ENCODE measurements at places on chromosomes 11 and 22.

DNA sequence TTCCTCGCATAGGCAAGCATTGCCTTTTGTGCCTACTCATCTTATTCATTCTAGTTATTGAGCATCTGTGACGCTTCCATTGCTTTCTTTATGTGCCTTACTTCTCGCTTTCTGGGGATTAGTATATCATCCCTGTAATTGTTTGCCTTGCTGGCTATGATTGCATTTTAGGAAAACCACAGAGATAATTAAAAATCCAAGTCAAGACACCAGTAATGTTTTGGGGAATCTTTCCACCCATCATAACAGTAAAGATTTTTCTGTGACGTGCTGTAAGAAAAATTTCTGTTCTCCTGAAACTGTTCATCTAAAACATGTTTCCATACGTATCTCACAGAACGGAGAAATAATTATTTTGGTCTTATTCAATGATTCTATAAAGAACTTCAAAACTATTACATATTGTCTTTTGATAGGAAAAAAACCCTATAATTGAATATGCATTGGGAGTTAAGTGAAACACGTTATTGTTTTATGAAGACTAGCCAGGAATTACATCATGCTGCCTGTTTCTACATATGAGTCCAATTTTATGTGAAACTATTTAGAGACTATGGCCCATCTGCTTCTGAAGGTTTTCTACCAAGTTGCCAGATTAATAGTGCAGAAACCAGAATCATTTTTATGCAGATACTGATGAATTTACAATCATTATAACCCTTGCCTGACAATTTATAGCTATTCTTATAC, 133.7 kb upstream of the FIBIN start:
- DNase-seq = no peak

GRCh38 chr22:19240813-19241592, 50.5 kb downstream of the CLTCL1 start:
- DNase-seq = no peak

- no peak for DNase-seq
Observed at GRCh38 chr22:44999687-45000086, 10.1 kb downstream of the PHF21B start.

DNA sequence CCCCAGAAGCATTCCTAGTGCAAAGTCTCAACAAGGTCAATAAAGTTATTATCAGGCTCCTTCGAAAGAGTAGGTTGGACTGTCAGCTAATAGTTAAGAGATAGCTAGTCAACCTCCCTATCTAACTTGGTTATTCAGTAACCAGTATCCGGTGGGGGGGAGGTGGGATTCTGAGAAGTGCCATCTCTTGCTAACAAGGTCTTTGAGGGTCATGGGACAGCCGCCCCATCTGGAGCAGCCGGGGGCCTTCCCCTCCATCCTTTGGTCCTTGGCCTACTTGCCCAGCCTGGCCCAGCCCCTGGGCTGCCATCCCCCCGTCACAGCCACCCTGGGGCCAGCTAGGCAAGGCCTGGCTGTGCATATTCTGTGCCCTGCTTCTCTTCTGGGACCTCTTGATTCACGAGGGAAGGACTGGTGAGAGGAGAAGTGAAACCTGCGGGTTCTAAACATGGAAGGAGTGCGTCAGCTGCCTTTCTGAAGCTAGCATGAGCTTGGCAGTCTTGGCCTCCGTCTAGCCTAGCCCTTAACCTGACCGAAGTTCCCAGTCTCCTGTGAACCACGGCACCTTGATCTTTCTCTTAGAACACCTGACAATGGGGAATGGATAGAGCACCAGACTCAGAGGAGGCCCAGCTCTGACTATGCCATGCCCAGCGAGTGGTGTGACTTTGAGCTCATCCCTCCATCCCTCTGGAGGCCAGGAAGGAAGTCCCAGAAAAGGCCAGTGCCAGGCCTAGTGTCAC, 9.3 kb downstream of the SLC37A2 start:
- no peak for DNase-seq

DNA sequence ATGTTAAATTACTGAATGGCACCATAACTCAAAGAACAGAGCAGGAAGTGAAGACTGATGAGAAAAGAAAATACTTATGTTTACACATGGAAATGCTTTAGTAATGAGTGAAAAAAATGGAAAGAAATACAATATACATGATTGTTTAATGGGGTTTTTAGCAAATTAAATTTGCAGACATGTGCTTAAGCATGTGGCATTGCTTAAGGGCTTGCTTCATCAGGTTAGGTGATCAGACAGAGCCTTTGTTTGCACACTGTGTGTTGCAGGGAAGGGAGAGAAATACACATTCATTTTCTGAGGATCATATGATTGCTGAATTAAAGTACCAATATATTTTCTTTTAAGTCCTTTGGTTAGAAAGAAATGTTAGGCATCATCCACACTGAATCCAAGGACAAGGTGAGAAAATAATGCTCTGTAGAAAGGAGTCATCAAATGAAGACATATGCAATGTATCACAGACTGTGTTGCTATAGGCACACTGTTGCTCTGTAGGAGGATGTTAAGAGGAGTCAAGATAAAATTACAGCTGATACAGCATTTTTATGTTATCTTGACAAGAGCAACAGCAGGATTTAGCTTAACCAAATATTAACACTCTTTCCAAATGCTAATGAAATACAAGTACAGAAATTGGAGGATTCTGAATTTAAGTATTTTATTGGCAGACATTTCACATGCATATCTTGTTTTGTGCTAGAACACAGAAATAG, 23.4 kb upstream of the ARHGAP20 start:
- DNase-seq = no peak

GRCh38 chr11:64148226-64148916, 17.5 kb downstream of the MACROD1 start:
- peak; percentile 99 for DNase-seq

DNA sequence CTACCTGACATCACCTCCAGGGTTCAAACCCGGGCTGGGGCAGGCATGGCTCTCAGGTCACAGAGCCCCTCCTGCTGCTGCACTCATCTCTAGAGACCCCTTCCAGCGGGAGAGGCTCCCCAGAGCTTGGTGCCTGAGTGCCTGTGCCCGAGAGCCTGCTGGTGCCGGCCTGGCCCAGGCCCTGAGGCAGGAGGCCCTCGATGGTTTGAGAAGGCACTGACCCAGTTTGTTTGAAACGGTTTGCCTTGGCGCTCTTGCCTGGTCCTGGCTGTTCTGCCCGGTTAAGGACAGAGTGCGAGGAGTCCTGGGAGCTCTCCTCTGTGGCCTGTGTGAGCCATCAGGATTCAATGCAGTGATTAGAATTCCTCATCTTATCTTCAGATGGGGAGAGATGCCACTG, 88.9 kb downstream of the TBC1D22A start:
- no peak for DNase-seq

DNA sequence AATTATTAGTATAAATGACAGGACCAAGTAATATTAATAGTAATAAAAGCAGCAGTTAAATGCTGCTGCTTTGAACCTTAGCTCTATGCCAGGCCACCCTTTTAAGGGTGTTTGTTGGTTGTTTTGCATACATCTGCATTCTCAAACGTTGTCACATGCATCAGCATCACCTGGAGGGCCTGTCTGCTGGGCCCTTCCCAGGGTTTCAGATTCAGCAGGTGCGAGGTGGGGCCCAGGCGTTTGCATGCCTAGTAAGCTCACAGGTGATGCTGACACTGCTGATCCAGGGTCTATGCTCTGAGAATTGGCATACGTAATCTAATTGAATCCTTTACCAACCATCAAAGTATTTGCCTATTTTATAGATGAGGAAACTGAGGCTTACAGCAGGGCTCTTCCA, 246.5 kb downstream of the CADM1 start:
- no peak for DNase-seq

DNA sequence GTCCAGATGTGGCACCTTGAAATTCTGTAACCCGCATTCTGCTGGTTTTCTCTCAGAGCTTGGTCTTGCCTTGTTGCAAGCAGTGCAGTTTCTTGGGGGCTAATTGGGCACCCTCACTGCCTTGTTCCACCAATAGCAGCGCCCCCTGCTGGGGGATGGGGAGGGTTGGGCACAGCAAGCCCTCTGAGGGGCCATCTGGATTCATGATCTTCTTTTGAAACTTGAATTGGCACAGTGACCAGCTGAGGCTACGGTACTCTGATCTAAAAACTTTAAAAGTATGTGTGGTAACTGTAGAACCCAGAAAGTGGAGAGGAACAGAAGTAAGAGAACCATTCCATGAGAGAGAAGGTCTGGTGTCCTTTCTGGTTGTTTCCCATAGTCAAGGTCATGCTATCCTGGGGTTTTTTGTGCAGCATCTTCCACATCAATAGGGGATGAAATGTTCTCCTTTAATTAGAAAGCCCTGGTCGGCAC, 64.2 kb downstream of the MED15 start:
- DNase-seq = peak; percentile 92

DNA sequence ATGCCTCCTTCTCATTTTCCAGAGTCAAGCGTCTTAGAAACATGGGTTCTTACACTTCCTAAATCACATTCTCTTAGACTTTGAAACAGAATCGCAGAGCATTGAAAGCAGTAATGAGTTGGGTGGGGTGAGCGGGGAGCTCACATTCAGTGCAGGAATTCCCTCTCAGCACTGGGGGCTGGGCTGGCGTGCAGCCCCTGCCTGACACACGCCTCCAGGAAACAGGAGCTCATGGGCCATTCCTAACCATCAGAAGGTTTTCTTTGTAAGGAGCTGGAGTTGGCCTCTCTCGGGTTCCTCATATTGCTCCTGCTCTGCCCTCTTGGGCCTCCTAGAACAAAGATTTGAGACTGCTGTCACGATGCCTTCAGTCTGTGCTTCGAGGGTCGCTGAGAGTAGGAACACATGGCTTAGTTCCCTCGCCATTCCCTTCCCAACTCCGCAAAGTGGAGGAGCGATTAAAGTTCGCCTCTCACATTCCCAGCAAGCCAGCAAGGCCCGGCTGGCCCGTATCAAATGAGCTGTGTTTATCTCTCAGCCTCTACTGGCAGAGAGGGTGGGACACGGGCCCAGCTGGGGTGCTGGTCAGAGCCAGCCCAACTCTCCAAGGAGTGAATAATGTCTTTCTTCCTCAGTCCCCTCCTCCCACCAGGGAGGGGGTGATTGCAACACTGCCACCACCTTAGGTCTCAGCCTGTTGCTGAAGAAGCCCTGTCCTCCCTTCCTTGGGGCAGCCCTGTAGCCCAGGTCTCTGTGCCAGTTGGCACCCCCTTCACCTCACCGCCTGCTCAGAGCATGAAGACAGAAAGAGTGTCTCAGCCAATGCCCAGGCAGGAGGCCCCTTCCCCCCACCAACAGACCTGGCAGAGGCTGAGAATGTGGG, 10.4 kb downstream of the CHRDL2 start:
- DNase-seq = no peak

- no peak for DNase-seq
Observed at GRCh38 chr11:94149431-94150017, 20.9 kb downstream of the PANX1 start.

- no peak for DNase-seq
Observed at GRCh38 chr11:26541870-26542269, 30.2 kb downstream of the MUC15 start.

DNA sequence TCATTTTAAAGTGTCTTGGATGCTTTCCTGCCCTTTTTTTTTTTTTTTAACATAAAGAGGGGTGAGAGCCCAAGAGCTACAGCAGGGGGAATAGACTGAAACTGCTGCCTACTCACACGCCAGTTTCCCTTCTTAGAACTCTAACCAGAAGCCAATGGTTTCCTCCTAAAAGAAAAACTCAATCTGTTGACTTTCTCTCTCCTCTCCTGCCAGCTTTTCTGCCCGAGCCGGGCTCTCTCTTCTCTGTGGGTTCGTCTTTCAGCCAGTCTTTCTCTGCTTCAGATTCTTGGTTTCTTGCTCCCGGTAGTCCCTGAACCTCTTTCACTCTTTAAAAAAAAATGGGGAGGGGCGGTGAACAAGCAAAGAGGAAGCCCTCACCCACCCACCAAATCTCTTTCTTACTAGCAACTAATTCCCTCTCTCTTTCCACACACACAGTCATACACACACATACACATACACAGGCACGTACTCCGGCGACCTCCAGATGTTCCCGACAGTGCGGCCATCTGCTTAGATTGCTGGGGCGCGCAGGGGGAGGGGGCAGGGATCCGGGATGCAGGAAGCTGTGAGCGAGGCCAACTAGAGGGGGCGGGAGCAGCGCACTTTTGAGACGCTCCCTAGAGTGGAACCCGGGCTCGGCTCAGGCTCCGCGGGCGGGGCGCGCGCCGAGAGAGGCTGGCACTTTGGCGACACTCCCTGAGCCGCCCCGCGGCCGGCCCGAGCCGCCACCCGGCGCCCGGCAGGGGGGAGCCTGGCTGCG, 444 bp upstream of the TSKU start:
- DNase-seq = peak; percentile 99

DNA sequence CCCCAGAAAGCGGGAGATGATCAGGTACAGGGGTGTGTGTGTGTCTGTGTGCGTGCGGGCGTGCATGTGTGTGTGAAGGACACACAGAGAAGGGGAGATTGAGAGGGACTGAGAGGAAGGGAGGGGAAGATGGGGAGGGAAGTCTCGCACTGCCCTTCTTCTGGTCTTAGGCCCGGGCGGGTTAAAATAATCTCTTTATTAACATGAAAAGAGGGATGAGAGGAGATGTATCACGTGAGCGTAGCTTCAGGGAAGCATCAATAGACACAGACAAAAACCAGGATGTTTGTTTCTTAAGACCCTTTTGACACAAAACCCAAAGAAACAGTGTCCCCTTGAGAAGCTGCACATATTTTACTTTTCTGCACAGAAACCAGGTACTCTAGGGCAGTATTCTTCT, 347.3 kb downstream of the BRD1 start:
- no peak for DNase-seq

DNA sequence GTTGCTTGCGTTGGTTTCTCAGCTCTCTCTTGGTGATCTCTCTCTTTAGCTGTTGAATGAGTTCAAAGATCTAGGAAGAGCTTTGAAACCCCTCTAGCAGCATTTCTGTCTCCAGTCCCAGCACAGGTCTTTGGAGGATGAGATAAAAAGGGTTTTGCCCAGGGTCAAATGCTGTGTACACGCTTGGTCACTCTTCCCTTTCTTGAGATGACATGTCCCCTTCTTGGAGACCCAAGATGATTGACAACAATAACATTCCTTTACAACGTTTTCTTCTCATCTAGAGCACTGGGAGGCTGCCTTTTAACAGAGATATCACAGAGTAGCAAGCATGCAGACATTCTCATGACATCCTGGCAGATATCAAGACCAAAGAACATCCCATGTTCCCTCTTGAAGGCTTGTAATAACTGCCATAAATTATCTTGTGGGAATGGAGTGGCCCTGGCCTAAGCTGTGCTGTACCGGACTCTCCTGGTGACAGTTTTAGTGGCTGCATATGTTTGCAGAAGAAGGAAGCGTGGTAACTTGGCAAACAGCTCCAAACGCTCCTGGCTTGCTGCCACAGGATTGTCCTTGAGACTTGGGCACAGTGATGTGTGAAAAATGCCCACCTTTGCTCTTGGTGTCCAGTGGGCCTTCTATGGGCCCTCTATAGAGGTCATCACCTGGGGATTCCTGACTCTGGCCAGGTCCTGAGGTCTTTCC, 107.8 kb downstream of the PTPRJ start:
- DNase-seq = no peak

Data from osteoblast (primary cell).